Stimulated activated CD8-positive, alpha-beta memory T cell treated with anti-CD3 and anti-CD28 coated beads, Interleukin-7, amount 100 ng/mL, for 24 hours (primary cell): ENCODE measurements at places on chromosomes 4 and X.

GRCh38 chrX:69237236-69237635 is 72.0 kb upstream of the PJA1 start:
- no peak for DNase-seq

GRCh38 chr4:169716677-169717076 is 41.1 kb downstream of the HPF1 start:
- no peak for DNase-seq

DNA sequence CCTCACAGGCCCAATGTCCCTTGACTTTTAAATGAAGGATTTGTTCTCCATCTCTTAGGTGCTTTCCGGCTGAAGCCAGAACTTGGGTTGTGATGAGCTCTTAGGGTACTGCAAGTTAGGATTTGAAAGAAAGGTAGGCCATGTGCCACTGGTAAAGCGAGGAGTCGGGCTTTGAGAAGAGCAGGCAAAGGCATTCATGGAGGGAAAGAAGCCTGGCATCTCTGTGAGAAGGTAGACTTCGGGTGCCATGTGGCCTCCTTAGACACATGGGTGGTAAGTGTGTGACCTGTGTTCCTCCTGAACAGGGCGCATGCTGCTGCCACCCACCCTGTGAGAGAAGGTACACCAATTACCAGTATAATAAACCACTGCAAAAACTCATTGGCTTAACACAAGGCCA is 102.9 kb downstream of the GATB start:
- no peak for DNase-seq

GRCh38 chr4:7867701-7868435 is 71.8 kb downstream of the AFAP1 start:
- no peak for DNase-seq
